ENCODE measurements at places on chromosomes 5 and 9. TPM values are rescaled to one million over a fixed set of nuclear protein-coding genes. Genes with fewer than 3 reads are reported as not detected.

Gene REEP2
- 2.8 TPM for total RNA-seq

Gene CCDC192
- total RNA-seq, result not detected

Gene DMRT2
- total RNA-seq, result not detected

Gene AK6
- 40.8 TPM for total RNA-seq

Gene ZNF883
- 0.53 TPM for total RNA-seq

Gene TOMM5
- 218 TPM for total RNA-seq

Gene ANKRD18B
- 4.7 TPM for total RNA-seq

Gene ADRA1B
- 0.13 TPM for total RNA-seq

Gene TAF11L8
- total RNA-seq, result not detected

Gene DBH
- total RNA-seq, result not detected

Gene HSD17B4
- 179 TPM for total RNA-seq
